ENCODE measurements at places on chromosomes 11 and 22.
A peak's percentile ranks its signal among the peaks of the same experiment; 100 is the strongest.

- no peak for DNase-seq
Observed at GRCh38 chr11:118634431-118635236, 27.2 kb downstream of the PHLDB1 start.

DNA sequence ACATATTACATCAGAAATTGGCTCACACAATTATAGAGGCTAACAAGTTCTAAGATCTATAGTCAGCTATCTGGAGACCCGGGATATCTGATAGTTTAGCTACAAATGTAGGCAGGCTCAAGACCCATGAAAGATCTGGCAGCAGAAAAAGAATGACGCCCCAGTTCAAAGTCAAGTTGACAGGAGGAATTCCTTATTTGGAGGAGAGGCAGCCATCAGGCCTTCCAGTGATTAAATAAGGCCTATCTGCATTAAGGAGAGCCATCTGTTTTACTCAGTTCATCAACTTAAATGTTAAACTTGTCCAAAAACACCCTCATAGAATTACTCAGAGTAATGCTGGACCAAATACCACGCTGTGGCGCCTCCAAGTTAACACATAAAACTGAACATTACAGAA lies 1402.6 kb downstream of the FAM181B start:
- DNase-seq, result no peak

- no peak for DNase-seq
Observed at GRCh38 chr22:32233091-32233490, 22.1 kb downstream of the SLC5A4 start.

DNA sequence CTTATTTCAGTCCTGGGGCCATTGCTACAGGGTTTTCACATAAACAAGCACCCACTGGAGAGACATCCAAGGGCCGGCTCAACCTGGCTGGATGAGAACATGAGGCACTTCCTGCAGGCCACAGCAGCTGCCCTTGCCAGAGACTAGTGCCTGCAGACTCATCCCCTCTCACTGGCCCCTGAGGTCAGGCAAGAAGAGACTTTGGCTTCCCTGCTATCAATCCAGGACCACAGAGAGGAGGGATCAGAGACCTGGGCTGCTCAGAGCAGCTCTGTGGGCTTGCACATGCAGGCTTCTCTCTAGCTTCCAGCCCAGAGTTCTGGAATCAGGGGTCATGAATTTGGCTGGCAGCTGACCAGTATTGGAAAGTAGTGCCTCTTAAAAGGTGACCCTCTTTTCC lies 79.5 kb downstream of the CABIN1 start:
- DNase-seq, result no peak

DNA sequence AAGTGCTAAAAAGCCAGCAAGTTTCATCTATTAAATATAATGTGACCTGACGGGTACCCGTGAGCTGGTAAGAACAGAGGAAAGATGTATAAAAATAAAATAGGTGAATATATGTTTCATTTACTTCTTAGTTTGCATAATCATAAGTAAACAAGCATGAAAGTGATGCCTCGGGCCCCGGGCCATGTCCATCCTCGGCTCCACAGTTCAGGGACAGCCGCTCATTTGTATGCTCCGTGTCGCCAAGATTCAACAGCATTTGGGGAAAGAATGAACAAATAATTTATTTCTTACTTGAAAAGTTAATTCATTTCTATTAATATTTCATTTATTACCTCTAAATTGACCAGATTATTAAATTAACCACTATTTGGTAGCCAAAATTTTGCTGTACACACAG lies 251.8 kb downstream of the NTM start:
- DNase-seq, result no peak

DNA sequence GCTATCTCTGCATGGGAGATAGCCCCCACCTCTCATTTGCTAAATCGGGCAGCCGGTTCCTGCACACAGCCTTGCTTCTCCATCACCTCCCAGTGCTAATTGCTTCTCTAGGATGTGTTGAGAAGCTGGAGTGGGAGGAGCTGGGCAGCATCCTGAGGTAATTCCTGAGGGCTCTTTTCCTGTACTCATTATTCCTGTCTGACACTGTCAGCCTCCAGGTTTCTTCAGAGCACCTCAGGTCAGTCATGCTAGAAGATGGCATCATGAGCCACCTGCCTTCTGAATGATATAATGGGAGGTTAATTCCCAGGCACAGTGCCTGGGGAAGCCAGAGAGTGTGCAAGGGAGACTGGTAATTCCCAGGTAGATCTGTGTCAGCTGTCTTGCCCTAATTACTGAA lies 133.0 kb downstream of the RAB38 start:
- DNase-seq, result no peak

GRCh38 chr11:20488352-20488751 lies 100.8 kb downstream of the PRMT3 start:
- no peak for DNase-seq

- no peak for DNase-seq
Observed at GRCh38 chr11:60860943-60861342, 5.2 kb upstream of the PTGDR2 start.

- no peak for DNase-seq
Observed at GRCh38 chr11:107042748-107043147, 24.5 kb upstream of the GUCY1A2 start.

DNA sequence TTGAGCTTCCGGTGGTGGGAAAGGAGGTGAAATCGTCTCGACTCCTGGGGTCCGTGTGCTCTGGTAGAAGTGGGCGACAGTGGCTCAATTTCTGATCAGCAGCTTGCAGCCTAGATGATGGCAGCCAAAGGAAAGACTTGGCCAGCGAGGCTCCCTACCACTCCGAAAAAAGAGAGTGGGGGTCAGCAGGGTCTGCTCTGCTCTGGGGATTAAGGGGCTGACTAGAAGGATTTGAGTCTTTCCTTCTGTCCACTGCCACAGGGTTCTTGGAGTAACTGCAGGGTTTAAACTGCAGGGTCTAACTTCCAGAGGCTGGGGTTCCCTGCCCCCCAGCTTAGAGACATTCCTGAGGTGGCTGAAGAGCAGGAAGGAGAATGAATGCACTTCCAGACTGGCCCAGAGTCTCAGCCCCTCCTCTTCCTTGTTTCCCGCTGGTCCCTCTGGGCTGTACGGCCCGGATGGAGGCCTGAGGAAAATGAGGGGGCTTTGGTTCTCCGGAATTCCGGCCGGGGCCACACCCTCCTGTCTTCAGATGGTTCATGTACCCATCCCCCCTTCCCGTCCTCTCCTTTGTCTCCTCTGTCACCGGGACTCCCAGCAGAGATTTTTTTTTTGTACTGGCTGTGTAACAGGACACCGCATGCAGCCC lies 907 bp downstream of the SERPINH1 start:
- DNase-seq, result no peak

GRCh38 chr11:109851780-109852390 lies 241.3 kb upstream of the ZC3H12C start:
- DNase-seq, result no peak

DNA sequence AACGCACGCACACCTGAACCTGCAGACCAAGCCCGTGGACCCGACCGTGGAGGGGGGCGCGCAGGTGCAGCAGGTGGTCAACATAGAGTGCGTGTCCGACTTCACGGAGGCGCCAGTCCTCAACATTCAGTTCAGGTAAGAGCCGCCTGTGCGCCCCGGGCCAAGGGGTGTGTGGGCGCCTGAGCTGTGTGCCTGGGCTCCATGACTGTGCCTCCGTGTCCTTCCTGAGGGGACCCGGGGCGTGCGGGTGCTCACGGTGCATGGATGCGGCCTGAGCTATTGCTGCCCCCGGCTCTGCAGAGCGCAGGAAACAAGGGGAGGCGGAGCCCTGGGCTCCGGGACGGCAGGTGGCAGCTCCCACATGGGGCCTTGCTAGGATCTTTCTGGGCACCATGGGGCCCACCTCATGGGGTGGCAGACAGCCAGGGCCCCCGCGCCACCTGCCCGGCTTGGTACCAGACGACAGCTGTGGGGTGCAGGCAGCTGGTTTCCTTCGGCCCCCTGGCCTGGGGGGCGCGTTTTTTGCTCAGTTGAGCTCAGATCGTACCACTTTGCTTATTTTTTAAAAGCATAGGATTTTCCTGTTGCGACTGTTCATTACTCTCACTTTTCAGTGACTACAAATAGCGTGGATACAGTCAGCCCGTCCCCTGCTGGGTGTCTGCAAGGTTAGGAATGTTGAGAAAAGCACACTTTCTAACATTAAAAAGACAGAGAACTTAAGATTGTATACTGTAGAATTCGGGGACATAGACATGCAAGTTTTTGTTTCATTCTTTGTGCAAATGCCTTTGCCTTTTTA lies 28.3 kb downstream of the MUC6 start:
- no peak for DNase-seq

DNA sequence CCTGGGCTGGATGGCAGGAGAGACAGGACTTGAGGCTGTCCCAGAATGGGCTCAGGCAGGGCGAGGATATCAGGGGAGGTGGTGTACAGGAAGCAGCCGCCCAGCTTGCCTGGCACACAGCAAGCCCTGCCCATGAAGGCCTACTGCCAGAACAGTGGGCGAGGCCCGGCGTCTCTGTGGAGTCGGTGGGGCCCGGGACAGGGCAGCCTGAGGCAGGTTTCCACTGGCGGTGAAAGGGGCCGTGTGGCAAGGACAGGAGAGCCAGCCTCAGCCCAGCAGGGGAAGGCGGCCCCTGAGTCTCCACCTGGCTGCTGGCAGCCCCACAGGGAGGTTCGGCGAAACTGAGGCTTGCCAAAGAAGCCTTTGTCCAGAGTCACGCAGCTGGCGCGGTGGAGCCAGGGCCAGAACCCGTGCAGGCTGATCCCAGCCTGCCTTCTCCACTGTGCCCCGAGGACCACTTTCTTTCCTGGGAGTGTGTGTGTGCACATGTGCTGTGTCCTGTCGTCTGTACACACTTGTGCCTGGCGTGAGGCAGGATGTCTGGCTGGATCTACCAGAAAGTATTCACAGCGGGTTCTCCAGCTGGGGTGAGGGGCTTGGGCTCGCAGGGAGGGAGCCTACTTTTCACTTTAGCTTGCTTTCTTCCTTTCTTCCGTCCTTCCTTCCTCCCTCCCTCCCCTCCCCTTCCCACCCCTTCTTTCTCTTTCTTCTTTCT lies 1.2 kb downstream of the TSPO start:
- peak; percentile 9 for DNase-seq

- no peak for DNase-seq
Observed at GRCh38 chr11:47388697-47389576, 10.6 kb upstream of the SPI1 start.

GRCh38 chr11:76071090-76071489 lies 135.2 kb downstream of the WNT11 start:
- no peak for DNase-seq

DNA sequence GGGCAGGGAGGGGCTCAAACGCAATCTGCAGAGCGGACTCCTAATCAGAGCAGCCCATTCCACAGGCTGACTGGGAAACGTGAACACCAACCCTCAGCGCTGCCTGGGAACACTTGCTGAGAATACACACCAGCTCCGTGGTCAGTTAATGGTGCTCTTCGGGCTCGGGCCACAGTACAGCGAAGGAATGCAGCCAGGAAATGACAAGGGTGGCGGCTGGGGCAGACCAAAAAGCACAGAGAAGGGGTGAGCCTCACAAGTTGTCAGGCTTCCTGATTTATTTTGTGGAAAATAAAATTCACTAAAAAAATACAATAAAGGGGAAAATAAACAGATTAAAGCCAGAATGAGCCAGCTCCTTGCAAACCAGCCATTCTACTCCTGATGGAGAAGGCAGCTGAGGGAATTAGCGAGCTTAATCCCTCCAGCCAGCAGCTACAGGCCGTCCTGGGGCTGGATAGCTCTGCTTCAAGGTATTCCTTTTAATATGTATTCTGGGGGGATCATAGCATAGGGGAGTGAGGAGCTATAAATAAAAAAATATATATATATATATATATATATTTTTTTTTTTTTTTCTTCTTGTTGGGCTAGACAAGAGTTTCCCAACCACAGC lies 165.5 kb upstream of the NTM start:
- DNase-seq, result no peak

GRCh38 chr11:62245271-62245753 lies 3.3 kb downstream of the SCGB1D2 start:
- no peak for DNase-seq

- no peak for DNase-seq
Observed at GRCh38 chr11:46200537-46201281, 76.8 kb upstream of the CREB3L1 start.

- no peak for DNase-seq
Observed at GRCh38 chr11:112829971-112830654, 131.1 kb upstream of the NCAM1 start.

DNA sequence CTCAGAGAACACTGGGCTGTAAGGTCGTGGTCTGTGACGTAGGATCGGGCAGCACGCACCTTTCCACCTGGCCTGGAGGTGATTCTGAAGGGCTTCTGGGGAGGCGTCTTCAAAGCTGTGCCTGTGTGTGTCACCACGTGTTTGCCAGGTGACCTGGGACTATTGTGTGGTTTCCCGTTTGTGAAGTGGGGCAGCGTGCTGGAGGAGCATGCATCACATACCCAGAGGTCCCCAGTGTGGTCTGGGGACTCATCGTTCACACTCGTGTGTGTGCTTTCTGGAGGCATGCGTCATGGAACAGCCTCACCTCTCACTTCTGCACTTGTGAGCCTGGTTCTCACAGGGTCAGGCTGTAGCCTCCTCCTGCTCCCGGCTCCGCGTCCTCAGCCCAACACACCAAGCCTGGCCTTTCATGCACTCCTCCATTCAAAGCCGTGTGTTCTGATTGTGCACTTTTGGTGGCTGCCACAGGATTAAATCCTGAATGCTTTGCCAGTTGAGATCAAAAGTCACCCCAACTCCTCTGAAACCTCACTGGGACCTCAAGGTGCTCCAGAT lies 106.3 kb downstream of the KCNQ1OT1 start:
- no peak for DNase-seq

GRCh38 chr11:47944632-47945031 lies 35.7 kb upstream of the PTPRJ start:
- DNase-seq, result no peak

DNA sequence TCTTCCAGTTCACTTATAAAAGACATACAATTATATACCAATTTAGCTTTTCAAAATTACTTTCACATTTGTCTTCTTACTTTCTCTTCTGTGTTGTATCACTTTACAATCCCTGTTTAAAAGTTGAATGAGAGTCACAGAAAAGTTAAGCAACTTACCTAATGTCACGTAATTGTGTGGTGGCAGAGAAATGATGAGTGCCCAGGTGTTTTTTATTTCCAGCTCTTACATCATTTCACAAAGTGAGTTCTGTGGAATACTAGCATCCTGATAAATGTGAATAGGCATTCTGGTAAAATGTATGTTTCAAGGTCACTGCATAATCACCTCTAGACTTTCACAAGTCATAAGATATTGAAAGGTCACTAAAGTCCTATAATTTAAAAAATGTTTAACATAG lies 133.0 kb upstream of the FIBIN start:
- no peak for DNase-seq

- DNase-seq, result no peak
Observed at GRCh38 chr22:38077595-38077994, 6.4 kb downstream of the SLC16A8 start.

DNA sequence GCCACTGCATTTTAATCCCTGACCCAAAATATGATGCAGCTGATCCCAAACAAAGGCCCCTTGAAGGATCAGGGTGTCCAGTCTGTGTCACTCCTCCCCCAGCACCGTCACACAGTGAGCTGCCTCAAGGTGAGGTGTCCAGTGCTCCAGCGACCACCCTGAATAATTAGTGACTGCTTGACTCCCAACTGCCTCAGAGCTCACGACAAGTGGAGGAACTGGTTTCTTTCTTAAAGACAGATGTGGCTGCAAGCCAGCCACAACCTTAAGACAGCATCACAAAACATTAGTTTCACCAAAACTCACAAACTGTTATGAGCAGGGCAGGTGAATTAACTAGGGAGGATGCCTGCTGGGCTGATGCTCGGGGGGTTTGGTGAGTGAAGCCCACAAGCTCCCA lies 74.6 kb downstream of the PIWIL3 start:
- no peak for DNase-seq

GRCh38 chr22:20646415-20646814 lies 127.5 kb upstream of the SERPIND1 start:
- no peak for DNase-seq

- no peak for DNase-seq
Observed at GRCh38 chr11:67272327-67273259, 6.3 kb downstream of the GRK2 start.

GRCh38 chr11:111450480-111451320 lies 61.5 kb downstream of the BTG4 start:
- DNase-seq, result no peak
